ENCODE measurements at places on chromosomes 2 and 18. TPM values are rescaled to one million over a fixed set of nuclear protein-coding genes. Genes with fewer than 3 reads are reported as not detected.

POTEI gene
- 0.06 TPM for total RNA-seq

TBR1 gene
- total RNA-seq, result 0.29 TPM

CD226 gene
- total RNA-seq, result 2.9 TPM

HAAO gene
- 32.6 TPM for total RNA-seq

WDR7 gene
- total RNA-seq, result 38.9 TPM

REL gene
- 19.3 TPM for total RNA-seq

LOXHD1 gene
- total RNA-seq, result 2.2 TPM

SPATS2L gene
- total RNA-seq, result 66.2 TPM

ANTXR1 gene
- 91.3 TPM for total RNA-seq

MATN3 gene
- 1.5 TPM for total RNA-seq

KLHL29 gene
- total RNA-seq, result 11.2 TPM

SLC5A7 gene
- 0.53 TPM for total RNA-seq

GPR39 gene
- 4.3 TPM for total RNA-seq

C2orf66 gene
- not detected for total RNA-seq

ANKRD30BL gene
- 1.4 TPM for total RNA-seq

LYG2 gene
- total RNA-seq, result not detected

SLC30A3 gene
- 2.2 TPM for total RNA-seq

RNF125 gene
- 5.3 TPM for total RNA-seq

COL3A1 gene
- total RNA-seq, result 1,756 TPM

PHOSPHO2 gene
- total RNA-seq, result 10.0 TPM

Measured in metanephros (tissue), 2 donors.